ENCODE measurements at places on chromosomes 4 and X.

DNA sequence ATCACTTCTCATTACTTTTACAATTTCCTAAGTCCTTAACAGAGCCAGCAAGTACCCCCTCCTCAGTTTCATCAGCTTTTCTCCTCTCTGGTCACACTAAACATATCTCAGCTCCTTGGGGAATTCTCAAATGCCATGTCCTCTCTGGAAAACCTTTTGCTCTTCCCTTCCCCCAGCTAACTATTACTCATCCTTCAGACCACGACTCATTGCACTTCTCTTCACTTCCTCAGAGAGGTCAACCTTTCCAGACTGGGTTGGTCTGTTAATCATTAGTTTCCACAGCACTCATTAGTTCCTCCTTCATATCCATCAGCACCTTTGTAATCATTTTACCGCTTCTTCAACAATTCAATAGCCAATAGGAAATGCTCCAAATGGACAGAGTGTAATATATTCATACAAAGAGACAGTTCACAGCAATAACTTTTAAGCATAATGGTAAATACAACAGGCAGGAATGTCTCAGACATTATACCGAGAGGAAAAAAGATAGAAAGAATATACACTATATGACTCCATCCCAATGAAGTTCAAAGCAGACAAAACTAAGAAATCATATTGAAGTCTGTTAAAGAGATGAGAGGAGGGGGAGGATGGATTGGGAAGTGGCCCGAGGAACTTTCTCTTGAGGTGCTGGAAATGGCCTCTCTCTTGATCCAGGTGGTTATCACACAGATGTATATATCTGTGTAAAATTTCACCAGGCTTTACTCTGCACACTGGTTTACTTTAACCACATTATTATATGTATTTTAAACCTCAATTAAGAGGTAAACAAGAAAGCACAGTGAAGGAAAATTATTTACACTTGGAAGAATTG, 39.6 kb downstream of the DDX60L start:
- no peak for DNase-seq

DNA sequence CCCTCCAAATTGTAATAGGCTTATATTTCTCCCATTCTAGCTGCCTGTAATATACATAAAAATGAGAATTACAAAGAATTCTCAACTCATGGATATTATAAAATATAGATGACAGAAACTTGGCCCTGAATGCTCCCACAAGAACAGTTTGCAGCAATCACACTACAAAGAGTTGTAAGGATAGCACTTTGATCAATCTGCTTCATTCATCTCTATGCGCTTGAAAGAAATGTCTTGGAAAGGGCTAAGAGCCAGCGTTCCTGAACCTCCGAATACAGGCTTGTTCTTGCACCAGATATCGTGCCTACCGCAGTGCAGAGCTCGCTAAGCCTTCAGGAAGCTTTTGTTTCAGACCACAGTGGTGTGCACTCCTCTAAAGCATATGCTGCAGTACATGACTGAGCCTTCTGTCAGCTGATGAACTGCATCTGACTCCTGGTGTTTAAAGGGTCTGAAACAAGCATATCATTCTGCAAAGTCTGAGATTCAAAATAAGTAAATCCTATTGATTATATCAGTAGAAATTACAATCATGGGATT, 417.6 kb upstream of the ZFP42 start:
- no peak for DNase-seq

- DNase-seq: no peak
Measured at GRCh38 chrX:88908056-88908455, 161.0 kb downstream of the CPXCR1 start.

DNA sequence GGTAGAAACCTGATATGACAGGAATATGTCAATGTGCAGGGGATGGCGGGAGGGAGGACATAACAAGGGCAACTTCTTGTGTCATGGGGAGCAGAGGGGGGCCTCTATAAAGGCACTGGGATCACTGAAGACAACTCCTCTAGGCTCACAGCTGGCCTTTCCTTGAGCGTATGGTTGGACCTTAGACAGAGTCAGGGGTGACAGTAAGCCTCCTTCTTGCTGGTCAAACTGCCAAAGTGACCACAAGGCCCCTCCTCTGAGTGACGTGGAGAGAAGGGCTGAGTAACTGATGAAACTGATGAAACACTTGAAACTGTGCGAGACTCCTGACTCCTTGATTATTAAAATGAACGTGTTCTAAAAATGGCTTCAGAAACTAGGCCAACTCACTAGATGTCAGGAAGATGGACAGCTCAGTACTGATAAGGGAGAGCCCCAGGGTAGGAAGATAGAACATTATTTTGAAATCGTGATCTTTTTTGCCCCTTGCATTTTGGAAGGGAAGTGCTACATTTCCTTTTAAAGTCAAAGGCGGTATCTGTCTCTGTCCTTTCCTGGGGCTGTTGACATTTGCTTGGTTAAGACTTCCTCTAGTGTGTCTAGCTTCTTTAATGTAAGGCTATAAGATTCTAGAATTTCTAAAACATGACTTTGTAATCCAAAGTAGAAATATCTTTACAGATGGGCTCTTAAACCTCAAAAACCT, 1.6 kb downstream of the RAB33A start:
- peak; percentile 39 for DNase-seq

- DNase-seq: no peak
Measured at GRCh38 chr4:59960143-59960542, 1240.0 kb upstream of the ADGRL3 start.

DNA sequence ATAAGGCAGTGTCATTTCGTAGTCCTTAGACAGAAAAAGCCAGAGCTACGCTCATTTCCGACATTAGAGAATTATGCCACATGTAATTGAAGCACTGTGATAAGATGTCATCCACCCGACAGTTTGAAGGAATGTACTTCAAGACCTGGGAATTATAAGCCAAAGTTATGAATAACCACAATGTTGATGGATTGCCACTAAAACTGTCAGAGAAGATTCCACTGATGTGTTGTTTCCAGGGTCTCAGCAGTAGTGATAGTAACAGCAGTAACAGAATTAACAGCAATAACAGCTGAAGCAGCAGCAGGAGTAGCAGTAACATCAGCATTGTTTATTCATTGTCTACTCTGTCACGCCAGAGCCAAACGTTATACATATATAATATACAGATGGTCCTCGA, 24.7 kb downstream of the RAB33A start:
- no peak for DNase-seq

- DNase-seq: no peak
Measured at GRCh38 chrX:23228454-23228853, 106.2 kb upstream of the PTCHD1 start.

DNA sequence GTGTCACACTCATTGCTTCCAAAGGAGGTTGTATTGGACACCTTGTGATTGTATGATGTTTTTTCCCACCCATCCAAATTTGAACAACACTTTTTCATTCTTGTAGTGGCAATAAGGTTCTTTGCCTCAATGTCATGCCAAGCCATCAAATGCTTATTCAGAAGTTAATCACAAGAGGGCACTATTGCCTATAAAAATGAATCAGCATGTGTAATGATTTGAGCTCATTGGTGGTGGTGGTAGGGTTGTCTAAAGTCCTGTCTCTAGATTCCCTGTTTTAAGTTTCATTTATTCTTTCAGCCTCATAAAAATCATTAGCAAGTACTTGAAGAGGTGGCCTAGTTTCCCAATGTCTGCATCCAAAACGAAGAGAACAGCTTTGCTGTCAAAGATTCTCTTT, 37.0 kb downstream of the IRS4 start:
- DNase-seq: no peak
